ENCODE measurements at places on chromosomes 5 and 9.
A peak's percentile ranks its signal among the peaks of the same experiment; 100 is the strongest.

GRCh38 chr9:120859361-120859760 lies 16.6 kb upstream of the PSMD5 start:
- DNase-seq = no peak

DNA sequence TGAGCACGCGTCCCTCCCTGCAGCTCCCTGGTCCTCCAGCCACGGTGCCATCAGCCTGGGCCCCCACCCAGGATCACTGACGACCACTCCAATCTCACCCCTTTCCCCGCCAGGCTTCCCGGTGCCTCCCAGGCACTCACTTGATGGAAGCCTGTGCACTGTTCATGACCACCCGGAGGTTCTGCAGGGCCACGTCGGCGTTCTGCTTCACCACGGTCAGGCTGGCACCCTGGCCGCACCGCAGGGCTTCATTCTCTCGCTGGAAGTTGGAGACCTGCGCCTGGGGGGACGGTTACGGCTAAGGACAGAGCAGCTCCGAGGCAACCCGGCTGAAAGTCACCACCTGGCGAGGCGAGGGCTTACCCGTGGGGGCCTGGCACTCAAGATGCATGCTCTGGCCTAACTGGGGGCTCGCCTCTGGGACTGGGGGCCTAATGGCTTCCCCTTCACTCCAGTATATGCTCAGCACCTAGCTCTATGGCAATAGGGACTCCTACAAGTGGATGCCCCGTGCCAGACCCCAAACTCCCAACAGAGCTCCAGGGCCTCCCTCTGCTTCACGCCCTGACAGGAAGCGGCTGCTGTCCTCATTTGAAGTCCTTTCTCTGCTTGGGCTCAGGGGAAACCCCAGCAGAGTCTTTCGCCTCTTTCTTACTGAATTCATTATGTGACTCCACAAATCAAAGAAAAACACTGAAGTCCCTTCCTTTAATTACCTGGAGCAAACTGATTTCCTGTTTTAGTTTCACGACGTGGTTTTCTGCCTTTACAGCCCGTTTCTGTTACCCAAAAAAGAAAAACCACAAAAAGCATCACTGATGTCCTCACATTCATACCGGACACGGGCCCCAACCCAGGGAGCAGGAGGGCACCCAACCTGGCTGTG lies 4.2 kb upstream of the SNAPC4 start:
- DNase-seq = no peak

GRCh38 chr5:74017786-74018211 lies 391.8 kb downstream of the ARHGEF28 start:
- no peak for DNase-seq

DNA sequence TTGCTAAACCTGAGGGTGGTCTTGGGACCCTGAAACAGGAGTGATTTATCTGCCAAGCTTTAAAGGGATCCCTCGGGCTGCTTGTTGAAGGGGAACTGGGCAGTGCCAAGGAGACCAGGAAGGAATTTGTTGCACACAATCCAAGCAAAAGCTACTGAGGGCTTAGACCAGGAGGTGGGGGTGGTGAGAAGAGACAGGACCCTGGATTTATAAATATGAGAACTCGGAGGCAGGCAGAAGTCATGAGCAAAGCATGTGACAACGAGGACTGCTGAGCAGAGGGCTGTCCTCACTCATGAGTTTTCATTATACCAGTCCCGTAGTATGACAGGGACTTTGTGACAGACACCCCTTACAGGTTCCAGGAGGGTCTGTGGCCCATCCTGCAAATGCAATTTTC lies 237.3 kb downstream of the DRD1 start:
- no peak for DNase-seq

GRCh38 chr5:51181208-51181894 lies 201.9 kb upstream of the ISL1 start:
- DNase-seq = no peak

- no peak for DNase-seq
Measured at GRCh38 chr9:70260606-70261005, 1.8 kb downstream of the SMC5 start.

GRCh38 chr5:1190278-1190677 lies 11.1 kb upstream of the SLC6A19 start:
- DNase-seq = no peak

- DNase-seq = no peak
Measured at GRCh38 chr5:171055875-171056454, 194.1 kb downstream of the RANBP17 start.

- DNase-seq = no peak
Measured at GRCh38 chr9:121289772-121290370, 21.9 kb downstream of the GSN start.

- DNase-seq = no peak
Measured at GRCh38 chr5:113063927-113064326, 87.3 kb downstream of the DCP2 start.

GRCh38 chr5:136382791-136383190 lies 17.4 kb upstream of the TRPC7 start:
- no peak for DNase-seq

DNA sequence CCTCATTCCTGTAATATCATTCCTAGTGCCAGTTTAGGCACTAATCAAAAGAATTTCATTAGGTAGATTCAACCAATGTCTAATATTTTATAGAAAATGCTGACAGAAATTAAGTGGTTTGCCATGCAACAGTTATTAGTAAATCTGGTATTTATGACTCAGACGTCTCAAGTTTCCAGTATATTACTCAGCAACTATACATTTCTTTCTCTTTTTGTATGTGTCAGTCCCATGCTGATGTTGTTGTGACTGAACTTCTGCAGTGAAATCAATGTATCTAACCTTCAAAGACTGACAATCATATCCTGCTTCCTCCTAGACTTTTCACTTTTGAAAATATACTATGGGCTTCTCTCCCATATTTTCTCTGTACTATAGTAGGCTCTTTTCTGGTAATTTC lies 822.5 kb downstream of the NR2F1-AS1 start:
- no peak for DNase-seq

- no peak for DNase-seq
Measured at GRCh38 chr5:79023947-79024346, 38.8 kb upstream of the ARSB start.

DNA sequence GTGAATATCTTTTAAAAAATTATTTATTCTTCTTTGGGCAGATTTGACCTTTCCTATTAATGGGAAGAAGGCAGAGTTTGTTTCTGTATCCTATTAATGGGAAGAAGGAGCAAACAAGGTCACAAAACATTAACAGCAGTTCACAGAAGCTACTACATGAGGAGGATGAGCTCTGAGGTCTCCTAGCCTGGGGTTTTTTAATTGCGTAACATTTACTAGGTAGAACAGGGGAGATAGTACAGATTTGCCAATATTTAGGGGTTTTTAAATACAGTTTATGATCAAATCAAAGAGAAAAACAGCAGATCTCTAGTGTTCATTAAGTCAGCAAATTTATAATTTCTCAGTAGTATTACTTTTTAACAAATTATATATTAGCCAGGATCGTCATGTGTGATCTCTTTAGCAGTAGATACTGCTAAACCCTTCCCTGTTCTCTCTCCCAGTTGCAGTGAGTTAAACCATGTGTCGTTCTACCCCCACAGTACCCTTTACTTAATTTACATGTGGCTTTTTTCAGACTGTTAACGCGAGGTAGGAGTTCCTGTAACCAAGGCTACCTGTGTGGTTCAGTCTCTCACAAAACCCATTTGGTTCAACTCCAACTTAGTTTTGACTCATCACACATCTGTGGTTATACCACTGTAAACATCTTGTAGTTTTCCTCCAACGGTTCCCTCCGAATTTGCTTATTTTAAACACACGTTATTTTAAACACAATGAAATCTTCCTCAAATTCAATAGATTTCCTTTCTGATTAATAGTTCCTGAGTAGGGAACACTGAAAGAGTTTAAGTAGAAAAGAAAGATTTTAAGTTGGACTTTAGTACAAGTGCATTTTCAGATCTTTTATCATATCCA lies 13.3 kb downstream of the SLC25A46 start:
- DNase-seq = no peak

DNA sequence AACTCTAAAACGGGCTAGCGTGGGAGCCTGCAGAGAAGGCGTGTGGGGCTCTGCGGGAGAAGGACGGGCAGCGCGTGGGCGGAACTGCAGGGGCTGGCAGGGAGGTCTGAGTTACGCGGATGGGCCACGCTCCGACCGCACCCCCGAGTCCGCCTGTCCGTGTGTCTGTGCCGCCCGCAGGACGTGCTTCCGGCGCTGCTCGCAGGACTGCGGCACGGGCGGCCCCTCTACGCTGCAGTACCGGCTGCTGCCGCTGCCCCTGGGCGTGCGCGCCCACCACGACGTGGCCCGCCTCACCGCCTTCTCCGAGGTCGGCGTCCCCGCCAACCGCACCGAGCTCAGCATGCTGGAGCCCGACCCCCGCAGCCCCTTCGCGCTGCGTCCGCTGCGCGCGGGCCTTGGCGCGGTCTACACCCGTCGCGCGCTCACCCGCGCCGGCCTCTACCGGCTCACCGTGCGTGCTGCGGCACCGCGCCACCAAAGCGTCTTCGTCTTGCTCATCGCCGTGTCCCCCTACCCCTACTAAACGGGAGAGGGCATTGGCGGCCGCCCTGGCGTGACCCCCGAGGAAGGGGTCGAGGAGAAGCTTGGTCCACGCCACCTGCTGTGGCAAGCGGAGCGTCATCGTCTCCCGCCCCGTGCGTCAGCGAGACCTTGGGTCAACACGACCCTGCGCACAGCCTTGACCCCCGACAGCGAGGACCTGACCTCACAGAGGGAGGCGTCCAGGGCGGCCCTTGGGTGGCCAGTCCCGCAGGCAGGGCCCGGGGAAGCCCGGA lies 11.4 kb upstream of the ASS1 start:
- no peak for DNase-seq

- DNase-seq = peak; percentile 61
Measured at GRCh38 chr9:133930682-133931485, 61.2 kb downstream of the VAV2 start.

- DNase-seq = no peak
Measured at GRCh38 chr5:136020383-136021015, 8.3 kb upstream of the TGFBI start.

DNA sequence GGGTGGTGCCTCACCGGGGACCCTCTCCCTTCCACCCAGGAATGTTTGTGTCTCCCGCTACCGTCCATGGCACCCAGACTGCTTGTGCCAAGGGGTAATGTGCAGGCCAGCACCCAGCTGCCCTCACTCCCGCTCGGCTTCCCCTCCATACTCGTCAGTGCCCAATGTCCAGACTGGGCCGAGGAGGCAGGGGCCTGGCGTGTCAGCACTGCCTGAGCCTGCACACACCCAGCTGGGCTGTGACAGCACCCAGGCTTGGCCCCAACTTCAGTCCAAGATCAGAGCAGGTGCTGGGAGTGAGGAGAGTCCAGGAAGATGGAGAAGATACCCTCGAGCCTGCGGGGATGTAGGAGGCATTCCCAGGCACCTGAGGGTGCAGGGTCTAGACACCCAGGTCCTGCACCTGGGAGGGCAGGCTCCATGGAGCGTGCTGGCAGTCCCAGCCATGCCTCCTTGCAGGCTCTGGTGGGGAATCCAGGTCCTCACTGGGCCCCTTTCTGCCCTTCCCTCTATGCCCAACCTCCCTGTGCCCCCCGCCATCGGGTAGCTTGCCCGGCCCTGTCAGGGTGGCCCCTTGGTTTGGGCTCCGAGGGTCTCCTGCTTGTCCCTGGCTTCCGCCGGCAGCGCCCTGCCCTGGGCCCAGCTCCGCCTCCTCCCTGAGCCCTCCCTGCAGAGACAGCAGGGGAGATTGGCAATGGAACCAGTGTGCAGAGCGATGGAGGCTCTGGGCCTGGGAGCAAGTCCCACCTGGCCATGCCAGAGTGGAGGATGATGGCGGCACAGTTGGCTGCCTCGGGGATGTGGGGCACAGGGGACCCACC lies 250.8 kb upstream of the EDIL3 start:
- DNase-seq = no peak

DNA sequence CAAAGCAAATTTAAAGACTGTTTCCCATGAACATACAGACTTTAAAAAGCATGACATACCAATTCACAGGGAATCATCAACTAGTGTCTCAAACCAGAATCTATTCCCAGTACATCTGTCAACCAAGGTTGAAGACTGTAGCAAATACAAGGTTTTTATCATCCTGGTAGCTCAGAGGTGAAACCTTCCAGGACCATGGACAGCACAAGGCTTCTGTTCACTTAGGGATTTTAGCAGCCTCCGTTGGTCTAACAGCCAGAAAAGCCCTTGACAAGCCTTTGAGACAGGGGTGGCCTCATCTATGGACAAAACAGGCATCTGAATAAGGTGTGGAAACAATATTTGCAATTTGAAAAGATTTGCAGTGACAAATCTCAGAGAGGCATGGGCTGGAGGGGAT lies 119.0 kb downstream of the TRIM32 start:
- DNase-seq = no peak

- DNase-seq = no peak
Measured at GRCh38 chr9:21160178-21160577, 6.3 kb downstream of the IFNA21 start.

DNA sequence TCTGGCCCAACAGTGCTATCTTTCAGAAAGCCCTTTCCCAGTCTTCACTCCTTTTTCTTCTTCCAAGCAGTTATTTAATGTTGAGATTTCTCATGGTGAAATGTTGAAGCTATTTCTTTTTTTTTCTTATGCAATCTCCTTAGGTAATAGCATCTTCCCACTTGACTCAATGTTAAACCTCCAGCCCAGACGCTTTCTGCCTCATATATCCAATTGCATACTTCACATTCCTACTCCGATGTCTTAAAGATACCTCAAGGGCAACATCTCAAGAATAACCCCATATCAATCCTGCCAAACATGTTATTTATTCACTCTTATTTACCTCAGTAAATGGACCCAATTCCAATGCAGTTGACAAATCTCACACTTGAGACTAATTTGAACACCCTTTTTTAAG lies 187.3 kb downstream of the CDH12 start:
- no peak for DNase-seq

DNA sequence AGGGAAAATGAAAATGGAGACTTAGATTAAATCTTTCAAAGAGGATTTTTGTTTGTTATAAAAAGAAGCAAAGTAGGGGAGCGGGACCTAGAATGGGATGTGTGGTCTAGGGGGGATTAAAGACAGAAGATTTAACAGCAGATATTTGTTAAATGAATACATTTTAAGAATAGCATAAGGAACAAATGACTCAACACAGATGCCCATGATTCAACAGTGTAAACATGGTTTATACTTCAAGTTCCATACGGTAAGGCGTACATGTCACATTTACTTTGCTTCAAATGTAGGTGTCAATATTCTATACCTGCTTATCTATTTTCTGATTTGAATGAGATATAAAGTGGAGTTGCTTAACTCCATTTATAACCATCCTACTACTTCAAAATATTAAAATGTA lies 1.5 kb downstream of the TICAM2 start:
- DNase-seq = no peak

- no peak for DNase-seq
Measured at GRCh38 chr5:2027790-2028189, 145.1 kb upstream of the IRX4 start.

GRCh38 chr9:123679330-123679987 lies 250.5 kb downstream of the DENND1A start:
- DNase-seq = peak; percentile 47

DNA sequence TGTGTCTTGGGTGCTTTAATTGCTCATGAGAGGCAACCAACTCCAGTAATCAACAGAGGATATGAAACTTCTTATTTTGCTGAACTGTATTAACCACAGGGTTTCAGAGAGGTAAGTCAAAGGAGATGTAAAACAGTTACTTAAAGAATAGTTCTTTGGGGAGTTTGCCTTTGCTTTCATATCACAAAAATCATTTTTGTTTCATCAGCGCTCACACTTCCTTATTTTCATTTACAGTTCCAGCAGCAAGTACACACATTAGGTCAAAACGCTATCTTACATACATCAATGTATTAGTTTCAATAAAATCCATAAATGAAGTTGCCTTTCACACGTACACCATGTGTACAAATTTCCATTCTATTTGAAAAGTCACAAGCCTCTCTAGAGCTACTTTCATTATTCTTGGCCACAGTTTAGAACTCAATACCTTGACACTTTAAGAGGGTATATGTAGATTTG lies 50.1 kb downstream of the ST8SIA4 start:
- no peak for DNase-seq

GRCh38 chr5:158020555-158021418 lies 161.8 kb upstream of the CLINT1 start:
- DNase-seq = no peak

Data from NCI-H774 (cell line).